T47D (cell line): ENCODE measurements at places on chromosomes 7 and 10.

DNA sequence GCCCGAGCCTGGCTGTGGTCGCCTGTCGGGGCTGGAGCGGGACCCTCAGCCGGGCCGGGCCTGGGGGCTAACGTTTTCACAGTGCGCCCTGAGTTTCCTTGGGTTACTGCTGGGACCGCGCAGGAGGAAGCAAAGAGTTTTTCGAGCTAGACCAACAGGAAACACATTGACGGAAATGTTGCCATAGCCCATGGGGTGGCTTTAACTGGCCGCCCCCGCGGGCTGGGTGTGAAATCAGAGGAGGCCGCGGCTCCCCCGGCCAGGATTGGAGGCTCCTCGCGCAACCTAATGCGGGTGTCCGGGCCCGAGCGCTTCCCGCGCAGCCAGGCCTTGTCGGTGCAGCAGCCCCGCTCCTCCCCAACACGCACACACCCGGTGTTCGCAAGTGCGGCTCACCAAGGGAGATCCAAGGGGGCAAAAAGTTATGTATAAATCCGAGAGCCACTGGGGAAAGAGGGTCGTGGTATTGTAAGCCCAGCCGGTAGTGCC lies 1.9 kb downstream of the HHEX start:
- DNase-seq, result no peak

- no peak for DNase-seq
These were observed 647.6 kb downstream of the TNS3 start for GRCh38 chr7:46934198-46934825.

GRCh38 chr7:70589590-70589989 lies 542.4 kb upstream of the GALNT17 start:
- DNase-seq, result no peak

DNA sequence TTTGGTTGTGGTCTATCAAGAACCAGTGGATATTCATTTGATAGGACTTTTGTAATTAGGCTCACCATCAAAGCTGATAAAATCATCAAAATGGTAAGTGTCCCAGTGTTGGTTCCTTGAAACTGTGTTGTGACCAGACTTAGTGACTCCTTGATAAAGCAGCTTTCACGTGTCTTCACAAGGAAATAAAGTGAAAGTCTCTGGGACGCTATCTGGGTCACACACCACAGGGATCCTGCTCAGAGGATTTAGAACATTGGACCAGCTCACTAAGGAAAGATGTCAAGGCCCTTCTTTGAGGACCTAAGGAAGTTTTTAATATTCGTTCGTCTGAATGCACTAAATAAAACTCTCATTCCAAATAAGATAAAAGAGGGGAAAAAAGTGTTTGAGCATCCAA lies 193.1 kb downstream of the RNLS start:
- no peak for DNase-seq

- no peak for DNase-seq
These were observed 38.8 kb downstream of the CDHR3 start for GRCh38 chr7:106001886-106002285.

DNA sequence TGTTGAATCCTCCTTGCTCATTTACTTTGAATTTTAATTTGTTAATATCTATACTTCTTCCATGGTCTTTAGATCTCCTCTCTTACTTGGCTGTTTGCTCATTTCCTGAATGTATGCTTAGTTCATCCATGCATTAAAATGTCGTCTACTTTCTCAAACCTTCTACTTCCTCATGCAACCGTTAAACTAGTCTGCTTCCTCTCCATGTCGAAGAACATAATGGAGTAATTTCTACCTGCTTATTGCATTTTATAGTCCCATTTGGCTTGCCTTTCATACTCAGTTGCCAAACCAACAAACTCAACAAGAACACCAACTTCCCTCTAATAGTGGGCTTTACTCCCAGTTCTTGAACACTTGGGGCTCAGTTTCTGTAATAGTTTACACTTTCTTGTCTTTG lies 43.8 kb upstream of the SEMA3D start:
- no peak for DNase-seq

DNA sequence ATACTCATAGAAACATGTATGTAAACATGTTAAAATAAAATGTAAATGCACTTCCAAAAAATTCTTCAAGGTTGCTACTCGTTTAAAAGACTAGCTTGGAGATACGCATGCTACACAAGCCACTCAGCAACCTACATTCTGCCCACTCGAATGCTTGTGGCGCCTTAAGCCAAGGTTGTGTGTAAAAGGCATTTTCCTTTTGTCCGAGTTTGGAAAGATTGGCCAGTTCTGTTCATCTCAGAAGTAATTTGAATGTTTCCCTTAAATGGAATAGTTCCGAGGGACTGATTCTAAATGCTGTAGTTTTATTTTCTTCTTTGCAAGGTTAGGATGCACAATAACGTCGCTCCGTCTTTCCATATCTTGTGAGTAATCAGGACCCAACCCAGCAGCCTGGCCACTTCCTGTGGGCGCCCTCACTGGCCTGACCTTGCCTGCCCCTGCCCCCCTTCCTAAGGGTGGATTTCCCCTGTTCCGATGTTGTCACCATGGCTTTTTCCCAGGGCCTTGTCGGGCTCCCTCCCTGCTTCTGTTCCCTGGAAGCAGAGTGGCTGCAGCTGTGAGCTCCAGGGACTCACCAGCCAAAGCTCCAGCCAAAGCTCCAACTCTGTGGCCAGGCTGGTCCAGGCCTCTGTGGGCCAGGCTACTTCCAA lies 70.6 kb downstream of the PTPRE start:
- DNase-seq, result no peak

- no peak for DNase-seq
These were observed 4.8 kb upstream of the CALHM1 start for GRCh38 chr10:103463499-103463898.

- DNase-seq, result no peak
These were observed 8.4 kb upstream of the PGAM2 start for GRCh38 chr7:44073664-44074348.

DNA sequence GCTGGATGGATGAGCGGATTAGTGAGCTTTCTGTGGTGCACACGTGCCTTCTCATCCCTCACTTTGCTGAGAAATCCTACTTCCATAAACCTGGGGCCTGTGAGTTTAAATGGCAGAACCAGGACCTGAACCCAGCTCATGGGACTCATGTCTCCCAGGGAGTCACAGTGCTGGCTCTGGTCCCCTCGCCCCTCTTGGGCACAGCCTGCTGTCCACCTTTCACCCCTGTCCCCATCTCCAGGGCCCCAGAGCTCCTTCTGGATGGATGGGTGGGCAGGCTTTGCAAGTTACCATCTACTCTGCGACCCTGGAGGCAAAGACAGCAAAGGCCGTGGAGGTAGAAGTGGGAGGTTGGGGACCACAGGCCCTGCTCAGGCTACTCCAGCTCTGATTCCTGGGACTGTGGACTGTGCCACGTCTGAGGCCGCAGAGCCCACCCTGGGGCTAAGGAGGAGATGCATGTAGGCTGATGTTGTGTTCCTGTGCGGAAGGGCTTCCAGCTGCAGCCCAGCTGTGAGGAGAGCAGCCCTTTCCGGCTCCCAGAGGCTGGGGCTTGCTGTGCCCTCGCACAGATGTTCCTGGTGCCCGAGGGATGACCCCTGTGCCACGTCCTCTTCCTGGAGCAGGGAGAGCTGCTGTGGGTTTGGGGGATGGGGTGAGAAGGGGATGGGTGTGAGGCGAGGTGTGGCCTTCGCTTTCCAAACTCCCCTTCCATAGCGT lies 40.3 kb downstream of the PRF1 start:
- DNase-seq, result no peak

GRCh38 chr10:7189909-7190308 lies 220.9 kb downstream of the SFMBT2 start:
- DNase-seq, result no peak

DNA sequence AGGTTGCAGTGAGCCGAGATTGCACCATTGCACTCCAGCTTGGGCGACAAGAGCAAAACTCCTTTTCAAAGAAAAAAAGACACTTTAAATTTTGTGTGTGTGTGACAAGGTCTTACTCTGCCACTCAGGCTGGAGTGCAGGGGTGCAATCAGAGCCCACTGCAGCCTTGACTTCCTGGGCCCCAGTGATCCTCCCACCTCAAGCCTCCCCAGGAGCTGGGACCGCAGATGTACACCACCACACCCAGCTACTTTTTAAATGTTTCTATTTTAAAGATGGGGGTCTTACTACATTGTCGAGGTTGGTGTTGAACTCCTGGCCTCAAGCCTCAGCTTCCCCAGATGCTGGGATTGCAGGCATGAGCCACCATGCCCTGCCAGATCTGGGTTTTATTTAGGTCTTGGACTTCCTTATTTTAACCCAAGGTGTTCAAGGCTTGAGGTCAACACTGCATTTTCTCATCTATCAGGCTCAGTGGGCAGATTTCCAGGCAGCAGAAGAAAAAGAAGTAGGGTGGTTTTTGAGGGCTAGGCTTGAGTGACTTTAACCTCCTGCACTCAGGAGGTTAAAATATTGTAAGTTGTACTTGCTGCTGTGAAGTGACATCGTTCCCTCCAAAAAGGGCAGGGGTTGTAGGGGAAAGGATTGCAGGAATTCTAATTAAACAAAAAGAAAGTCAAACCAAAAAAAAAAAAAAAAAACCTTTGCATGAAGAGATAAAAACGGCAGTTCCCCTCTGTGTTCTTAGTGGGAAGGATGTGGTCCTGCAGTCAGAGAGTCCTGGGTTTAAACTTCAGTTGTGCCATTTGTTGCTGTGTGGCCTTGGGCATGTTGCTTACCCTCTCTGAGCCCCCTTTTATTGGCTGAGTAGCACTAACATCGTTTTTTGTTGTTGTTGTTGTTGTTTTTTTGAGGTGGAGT lies 71.5 kb downstream of the CARD11 start:
- no peak for DNase-seq

DNA sequence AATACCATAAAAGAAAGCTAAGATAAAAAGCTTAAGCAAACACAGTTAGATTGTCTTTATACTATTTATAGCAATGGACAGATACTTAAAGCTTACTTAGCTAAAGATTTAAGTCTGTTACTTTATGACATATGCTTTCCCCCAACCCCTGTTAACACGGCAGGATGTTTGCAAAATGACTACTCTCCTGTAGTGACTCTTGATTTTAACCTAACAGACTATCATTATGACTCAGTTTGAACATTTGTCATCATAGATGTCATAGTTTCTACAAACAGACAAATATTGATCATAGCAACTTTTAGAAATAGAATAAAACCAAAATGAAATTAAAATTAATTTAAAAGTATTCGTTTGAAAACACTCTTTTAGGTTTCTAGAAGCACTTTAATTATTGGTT lies 7.8 kb upstream of the COMMD3 start:
- DNase-seq, result no peak

- DNase-seq, result no peak
These were observed 52.4 kb downstream of the NOC3L start for GRCh38 chr10:94310369-94310768.

GRCh38 chr10:3822541-3823330 lies 37.7 kb upstream of the KLF6 start:
- DNase-seq, result no peak

DNA sequence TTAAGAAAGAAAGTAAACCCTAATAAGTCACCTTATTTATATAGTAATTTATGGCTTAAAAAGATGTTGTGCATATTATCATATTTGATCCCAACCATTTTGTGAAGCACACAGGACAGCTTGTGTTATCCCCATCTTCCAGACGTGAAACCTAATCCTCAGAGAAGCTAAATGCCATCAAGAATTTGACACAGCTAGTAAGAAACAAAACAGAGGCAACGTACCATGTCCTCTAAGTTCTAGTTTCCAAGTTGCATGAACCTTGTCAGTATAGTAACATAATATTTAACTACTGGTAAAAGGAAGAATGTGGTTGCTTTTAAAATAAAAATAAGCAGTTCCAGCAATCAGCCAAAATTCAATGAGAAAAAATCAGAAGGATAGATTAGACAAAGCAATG lies 41.5 kb downstream of the PTN start:
- no peak for DNase-seq

DNA sequence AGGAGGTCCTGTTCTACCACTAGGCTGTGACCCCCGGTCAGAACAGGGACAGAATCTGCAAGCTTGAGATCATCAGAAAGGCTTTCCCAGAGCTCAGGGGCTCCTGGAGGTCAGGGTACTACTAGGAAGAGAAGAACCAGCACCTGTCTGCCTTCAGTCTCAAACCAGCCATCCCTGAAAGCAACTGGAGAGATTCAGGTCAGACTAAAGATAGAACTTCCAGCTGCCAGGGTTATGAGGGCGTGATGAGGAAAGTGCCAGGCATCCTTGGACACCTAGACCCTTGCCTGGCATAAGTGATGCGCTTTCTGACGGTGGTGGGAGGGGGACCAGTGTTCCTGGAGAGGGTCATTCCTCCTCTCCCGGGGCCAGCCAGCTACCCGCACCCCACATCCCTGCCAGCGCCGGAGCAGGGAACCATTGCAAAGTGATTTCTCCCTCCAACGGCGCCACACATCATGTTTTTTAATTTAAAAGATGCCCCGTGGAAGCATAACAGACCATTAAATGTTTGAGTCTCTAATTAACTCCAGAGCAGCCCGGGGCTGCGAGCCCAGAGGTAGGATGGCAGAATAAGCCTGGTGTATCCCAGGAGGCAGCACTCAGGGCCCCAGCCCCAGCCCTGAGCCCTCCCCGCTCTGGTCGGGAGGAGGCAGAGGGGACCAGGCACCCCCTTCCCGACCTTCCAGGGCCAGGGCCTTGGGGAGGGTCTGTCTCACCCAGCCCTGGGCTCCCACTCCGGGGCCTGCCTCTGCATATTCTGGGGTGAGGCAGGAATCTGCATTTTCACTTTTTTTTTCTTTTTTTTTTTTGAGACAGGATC lies 64.0 kb downstream of the ELFN1 start:
- no peak for DNase-seq

DNA sequence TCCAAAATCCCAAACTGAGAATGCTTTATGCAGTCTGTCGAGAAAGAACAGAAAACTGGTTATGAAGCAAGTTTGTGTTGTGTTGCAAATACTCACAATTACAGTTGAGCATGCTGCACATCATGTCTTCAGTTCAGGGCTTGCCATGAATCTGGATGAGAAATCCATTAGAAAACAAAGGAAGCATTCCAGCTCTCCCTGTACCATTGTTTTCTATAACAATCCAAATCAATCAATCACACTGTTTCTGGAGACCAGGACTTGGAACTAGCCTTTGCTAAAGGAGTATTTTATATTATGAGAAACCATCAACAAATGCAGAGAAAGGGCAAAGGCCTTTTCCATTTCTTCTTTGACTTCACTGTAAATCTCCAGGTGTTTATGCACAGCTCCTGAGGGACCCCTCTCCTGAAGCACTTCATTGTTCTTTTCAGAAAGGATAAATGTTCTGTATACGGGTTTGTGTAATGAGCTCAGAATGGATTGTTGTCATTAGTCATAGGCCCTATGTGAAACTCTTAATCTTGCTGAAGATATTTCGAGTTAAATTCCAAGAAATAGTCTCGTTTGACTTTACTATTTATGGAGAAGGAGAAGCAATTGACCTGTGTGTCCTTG lies 364.7 kb upstream of the POM121L12 start:
- no peak for DNase-seq

- no peak for DNase-seq
These were observed 71.2 kb upstream of the COL13A1 start for GRCh38 chr10:69730251-69731156.
